Activated effector memory CD4-positive, alpha-beta T cell treated with Interleukin-2 at 50 U/mL for 16 hours (primary cell): ENCODE measurements at places on chromosomes 3 and 15.

DNA sequence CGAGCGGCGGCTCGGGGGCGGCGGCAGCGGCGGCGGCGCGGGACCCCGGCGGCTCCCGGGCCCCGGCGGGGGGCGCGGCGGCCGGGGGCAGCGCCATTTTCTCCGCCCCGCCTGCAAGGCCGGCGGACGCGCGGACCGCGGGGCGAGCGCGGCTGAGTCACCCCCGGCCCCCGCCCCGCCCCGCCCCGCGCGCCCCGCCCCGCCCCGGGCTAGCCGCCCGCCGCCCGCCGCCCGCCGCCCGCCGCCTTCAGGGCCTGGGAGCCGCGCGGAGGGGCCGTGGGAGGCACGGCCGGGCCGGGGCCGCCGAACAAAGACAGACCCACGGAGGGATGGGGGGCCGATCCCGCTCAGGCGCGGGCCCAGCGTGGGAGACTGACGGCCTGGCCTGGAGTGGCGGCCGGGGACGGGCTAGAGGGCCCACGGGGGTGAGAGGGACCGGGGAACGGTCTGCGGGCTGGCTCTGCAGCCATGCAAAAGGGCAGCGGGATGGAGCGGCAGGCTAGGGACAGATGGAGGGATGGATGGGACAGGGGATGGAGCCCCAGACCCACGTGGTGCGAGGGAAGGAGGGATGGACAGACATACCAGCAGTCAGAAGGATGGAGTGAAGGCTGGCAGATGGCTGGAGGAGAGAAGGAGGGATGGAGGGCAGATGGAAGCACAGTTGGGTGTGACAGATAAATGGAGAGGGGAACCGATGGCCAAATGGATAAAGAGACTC, at the start of gene EIF4E3:
EIF4E3 (minus strand) TSS at position 132 of the 721 bp plus-strand sequence; CDS start at position 97, 35 bp downstream.
- DNase-seq: no peak

- no peak for DNase-seq
These were observed 28.2 kb downstream of the CPOX start for GRCh38 chr3:98565237-98565643.

GRCh38 chr3:4520033-4520816, 27.1 kb downstream of the ITPR1 start:
- no peak for DNase-seq

GRCh38 chr15:61404567-61404966, 175.5 kb upstream of the RORA start:
- DNase-seq: no peak

- no peak for DNase-seq
These were observed 466.5 kb downstream of the ROBO2 start for GRCh38 chr3:77506384-77506783.

GRCh38 chr3:104907507-104907906, 459.2 kb upstream of the ALCAM start:
- DNase-seq: no peak

- DNase-seq: no peak
These were observed 32.5 kb downstream of the PLXNA1 start for GRCh38 chr3:127015282-127016042.

GRCh38 chr3:63631670-63632069, 20.8 kb upstream of the SNTN start:
- DNase-seq: no peak

DNA sequence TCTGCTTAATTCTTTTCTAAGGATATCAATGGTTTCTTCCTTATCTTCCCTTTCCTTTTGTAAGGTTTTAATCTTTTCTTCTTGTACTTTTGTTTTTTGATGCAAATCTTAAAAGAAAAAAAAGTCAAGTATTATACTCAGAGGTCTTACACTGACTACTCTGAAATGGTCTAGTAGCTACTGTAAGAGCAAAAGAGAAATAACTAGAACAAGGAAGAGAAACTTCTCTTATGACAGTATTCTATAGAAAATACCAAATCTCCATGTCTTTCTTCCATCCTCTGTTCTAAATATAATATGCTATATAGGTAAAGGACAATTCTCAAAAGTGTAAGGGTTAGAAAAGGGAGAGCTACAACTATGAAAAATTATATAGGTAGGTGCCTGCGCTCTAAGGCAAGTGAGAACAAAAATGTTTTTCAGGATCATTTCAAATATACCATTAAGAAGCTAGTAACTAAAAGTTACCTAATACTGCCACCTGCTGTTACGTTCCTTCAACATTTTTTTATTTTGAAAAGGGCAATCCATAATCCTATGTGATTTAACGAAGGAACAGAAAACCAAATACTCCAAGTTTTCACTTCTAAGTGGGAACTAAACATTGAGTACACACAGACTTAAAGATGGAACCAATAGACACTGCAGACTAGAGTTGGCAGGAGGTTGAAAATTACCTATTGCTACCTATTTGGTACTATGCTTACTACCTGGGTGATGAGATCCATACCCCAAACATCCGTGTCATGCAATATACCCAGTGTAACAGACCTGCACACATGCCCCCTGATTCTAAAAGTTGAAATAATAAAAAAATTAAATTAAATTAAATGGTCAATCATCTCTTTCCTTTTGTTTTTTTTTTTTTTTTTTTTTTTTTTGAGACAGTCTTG, 36.7 kb downstream of the CIP2A start:
- no peak for DNase-seq

- DNase-seq: no peak
These were observed 99.9 kb upstream of the GAP43 start for GRCh38 chr3:115523458-115523857.

- no peak for DNase-seq
These were observed 22.7 kb upstream of the ZNF639 start for GRCh38 chr3:179299999-179300613.

GRCh38 chr3:143935678-143936077, 35.9 kb upstream of the DIPK2A start:
- DNase-seq: no peak

DNA sequence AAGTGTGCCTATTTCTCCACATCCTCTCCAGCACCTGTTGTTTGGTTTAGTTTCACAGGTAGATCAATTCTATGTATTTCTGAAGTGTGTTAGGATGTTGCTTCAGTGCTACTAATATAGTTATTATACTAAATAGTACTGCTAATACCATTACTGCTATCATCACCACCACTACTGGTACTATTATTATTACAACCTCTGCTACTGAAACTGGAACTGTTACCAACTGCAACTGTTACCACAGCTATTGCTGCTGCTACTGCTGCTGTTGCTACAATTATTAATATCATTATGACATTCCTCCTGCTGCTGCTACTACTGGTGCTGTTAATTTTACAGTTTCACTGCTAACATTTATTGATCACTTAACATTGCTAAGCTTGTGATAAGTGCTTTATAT, 8.3 kb upstream of the LMOD3 start:
- no peak for DNase-seq

GRCh38 chr3:57078635-57079473, 18.4 kb downstream of the SPATA12 start:
- DNase-seq: no peak

DNA sequence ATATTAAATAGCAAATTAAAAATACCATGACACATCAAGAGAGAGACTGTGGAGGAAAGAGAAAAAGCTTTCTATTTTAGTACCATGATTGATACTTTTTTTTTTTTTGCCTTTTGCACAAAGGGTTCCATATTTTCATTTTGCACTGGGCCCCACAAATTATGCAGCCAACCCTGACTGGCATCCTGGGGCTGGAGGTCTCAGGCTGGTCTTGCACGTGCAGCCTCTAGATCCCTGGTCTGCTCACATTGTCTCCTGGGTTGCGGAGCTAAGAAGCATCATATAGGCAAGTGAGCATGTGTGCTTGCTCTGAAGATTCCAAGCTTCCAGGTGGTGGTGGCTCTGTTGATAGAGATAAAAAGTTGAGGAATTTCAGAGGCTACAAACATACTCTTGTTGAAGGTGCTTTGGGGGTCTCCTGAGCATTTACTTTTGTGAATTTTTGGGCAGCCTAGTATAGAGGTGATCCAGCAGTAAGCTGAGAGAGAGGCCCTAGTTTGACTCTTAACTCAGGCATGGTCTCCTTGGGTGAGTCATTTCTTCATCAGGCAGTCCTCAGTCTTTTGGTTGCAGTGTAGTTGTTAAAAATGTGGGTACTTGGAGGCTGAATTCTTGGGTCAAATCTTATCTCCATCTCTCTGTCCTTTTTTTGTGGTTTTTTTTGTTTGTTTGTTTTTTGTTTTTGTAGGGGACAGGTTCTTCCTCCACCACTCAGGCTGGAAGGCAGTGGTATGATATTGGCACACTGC, 31.3 kb downstream of the SMAD3 start:
- no peak for DNase-seq

- no peak for DNase-seq
These were observed 647.2 kb upstream of the BCHE start for GRCh38 chr3:166484470-166484869.

GRCh38 chr3:159348431-159348830, 546.6 kb downstream of the MFSD1 start:
- no peak for DNase-seq

DNA sequence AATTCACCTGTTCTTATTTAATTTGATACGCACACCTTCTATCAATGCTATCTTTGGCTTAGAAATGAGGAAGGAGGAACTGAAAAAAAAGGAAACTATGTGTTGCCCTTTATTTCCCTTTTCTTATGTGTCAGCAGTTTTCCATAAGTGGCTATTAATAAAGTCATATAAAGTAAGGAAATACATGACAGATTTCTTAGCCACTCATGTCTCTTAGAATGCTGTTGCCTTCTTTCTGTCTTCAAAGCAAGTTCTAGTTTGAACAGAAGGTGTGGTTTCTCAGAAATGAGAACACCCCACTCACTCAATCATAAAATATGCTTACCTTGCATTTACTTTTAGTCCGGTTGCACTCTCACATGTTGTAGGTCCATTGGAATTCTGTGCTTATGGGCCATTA, 640.5 kb upstream of the GRM7 start:
- no peak for DNase-seq

GRCh38 chr3:95289295-95289694, 1226.4 kb downstream of the NSUN3 start:
- no peak for DNase-seq

GRCh38 chr3:127446756-127447155, 143.8 kb downstream of the TPRA1 start:
- no peak for DNase-seq

- no peak for DNase-seq
These were observed 95.3 kb downstream of the SLC49A4 start for GRCh38 chr3:122890077-122890719.

GRCh38 chr15:98722645-98723044, 74.3 kb downstream of the IGF1R start:
- no peak for DNase-seq

GRCh38 chr3:102034639-102035451, 185.5 kb downstream of the NFKBIZ start:
- DNase-seq: no peak

- peak; percentile 64 for DNase-seq
These were observed at the start of gene PLCL2 for GRCh38 chr3:16884748-16885592. TSS of gene PLCL2 (plus strand) at chr3:16884955. CDS start at chr3:16885040, 85 bp downstream.

DNA sequence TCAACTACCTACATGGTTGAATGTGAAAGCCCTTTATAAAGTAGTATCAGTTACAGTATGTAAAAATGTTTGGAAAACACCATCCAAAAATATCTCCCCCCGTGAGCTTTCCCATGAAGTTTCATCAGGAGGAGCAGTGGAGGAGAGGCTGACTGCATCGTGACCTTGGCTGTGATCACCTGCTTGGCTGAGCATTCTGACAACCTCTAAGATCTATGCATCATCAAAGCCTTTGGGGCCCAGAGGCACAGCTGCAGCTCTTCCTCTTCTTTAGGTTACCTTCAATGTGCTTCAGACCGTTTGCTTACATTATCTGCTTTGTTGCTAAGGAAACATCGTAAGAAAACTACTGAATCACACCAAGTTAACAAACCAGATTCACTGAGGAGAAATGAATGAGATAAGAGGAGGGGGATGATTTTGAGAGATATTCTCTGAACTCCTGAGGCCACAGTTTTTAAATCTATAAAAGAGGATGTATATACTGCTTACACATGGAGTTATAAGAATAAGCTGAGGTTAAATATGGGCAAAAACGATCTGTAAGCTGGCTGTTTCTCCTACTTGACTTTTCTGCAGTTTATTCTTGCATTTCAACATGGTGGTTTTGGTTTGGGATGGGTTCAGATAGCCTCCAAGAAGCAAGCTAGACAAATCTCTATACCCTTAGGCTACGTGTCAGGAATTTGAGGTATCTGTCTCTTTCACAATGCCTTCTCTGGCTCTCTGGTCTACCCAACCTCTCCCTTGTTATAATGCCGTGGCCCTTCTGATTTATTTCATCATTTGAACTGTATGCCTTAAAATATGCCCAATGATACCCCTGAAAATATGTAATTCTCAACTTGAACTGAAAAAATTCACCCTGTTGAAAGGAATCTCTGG, 4.0 kb downstream of the GCSAM start:
- peak; percentile 34 for DNase-seq

GRCh38 chr3:152244517-152244888, 24.2 kb upstream of the MBNL1 start:
- DNase-seq: no peak

DNA sequence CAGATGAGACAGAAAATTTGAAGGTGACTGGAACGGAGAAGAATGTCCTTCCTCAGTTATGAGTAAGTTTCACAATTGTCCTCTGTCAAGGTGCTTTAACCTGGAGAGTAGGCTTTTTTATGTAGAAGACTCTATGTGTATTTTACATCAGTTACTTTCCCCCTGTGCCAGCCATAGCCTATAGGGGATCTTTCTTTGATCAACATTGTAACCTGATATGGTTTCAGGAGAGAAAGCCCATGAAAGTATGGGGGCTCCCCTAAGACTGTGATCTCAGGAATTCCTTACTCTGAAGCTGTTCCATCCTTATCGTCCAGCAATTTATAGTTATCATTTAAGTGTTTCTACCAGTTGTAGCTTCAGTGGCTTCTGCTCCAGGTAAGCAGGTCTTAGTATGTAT, 1076.3 kb upstream of the EPHA6 start:
- no peak for DNase-seq

- DNase-seq: no peak
These were observed 391.4 kb downstream of the KCNH8 start for GRCh38 chr3:19539518-19540392.

GRCh38 chr15:64037116-64037515, 9.2 kb downstream of the DAPK2 start:
- DNase-seq: no peak

DNA sequence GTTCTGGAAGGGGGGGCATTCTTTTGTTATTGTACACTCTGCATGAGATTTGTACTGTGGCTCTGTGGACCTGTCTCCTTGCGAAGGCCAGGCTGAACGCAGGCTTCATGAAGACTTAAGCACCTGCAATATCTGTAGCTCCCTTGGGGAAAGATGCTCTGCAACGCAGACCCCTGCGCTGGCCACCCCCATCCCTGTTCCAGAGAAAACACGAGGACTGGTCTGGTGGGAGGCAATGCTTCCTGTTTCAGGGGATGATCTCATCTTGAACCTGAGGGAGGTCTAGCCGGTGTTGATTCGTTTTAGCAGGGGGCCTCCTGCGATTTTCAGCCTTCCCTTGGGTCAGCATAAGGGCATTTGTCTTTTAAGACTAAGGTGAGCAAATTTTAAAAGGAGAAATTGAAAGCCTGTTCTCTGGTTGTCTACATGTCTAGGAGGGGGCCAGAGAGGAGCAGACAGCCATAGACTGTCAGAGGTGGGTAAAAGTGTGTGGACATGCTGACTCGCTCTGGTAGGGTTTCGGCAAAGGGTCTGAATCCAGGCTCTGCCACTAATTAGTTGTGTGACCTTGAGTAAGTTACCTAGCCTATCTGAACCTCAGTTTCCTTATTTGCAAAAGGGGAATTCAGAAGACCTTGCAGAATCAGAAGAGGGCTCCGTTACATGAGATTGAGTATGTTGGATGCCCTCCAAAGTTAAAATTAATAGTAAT, 80.9 kb upstream of the RASGRF1 start:
- no peak for DNase-seq
